HepG2 (cell line): ENCODE measurements at places on chromosomes 1 and 21. TPM values are rescaled to one million over a fixed set of nuclear protein-coding genes. Genes with fewer than 3 reads are reported as not detected.
A peak's percentile ranks its signal among the peaks of the same experiment; 100 is the strongest.

The LAX1 gene
- total RNA-seq, result not detected in 2 replicates

DNA sequence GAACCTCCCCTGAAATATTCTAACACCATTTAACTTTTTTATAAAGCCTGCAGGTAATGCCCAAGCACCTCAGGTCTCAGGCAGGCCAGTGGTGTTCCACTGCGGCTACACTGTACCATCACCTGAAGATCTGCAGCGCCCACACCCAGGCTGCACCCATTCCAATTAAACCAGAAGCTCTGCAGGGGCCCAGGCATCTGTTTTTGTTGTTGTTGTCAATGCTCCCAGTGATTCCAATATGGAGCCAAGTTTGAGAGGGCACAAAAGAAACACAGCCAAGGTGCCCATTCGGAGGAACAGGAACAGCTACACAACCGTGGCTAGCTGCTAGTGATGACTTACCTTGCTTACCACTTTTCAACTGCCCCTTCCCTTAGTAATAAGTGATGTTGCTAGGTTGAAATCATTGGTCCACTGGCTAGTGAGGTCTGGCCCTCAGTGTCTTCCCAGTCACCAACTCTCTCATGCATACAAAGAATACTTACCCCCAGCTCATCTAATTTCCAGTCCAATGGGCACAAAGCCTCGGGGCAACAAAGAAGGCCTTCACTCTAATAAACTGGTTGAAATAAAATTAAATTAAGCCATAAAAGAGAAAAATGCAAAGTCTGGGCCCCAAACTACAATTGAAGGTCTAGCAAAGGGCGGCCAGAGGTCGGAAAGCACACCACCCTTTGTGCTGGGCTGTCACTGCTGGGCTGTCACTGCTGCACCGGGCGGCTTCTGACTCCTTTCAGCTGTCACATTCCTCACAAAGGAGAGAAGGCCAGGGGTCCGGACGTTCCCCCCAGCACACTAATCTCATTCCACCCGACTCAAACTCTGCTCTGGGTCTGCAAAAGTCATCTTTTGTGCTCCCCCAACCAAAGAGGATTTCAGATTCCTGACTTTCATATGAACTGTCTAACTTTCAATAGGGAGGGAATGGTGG is 34.9 kb downstream of the SIPA1L2 start:
- H3K36me3 ChIP-seq, result no peaks in the 10 kb centered on the region
- no peak overlapping the region for H3K4me3 ChIP-seq
- no peaks in the 10 kb centered on the region for H3K4me1 ChIP-seq
- H3K27ac ChIP-seq, result no peak overlapping the region

DNA sequence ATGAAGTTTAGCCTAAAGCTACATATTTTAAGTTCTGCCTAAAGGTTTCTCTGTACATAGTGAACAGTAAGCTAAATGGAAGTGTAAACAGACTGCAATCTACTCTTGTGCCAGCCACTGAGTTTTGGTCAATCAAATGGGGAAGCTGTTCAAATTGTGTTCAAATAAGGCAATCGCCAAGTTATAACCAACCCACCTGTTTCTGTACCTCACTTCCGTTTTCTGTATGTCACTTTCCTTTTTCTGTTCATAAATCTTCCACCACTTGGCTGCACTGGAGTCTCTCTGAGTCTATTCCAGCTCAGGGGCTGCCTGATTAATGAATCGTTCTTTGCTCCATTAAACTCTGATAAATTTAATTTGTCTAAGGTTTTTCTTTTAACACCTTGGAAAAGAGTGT is 10.8 kb upstream of the THEM4 start:
- H3K36me3 ChIP-seq, result no peaks in the 10 kb centered on the region
- H3K27ac ChIP-seq, result no peak overlapping the region
- H3K4me1 ChIP-seq, result peaks cover 14% of the 10 kb centered on the region
- H3K4me3 ChIP-seq, result no peak overlapping the region
- no peaks in the 10 kb centered on the region for H3K27me3 ChIP-seq
- DNase-seq, result no peak

The MMP23B gene
- total RNA-seq, result 0.75 and 1.0 TPM in 2 replicates

The C8B gene
- total RNA-seq, result 3.3 and 8.4 TPM in 2 replicates

DNA sequence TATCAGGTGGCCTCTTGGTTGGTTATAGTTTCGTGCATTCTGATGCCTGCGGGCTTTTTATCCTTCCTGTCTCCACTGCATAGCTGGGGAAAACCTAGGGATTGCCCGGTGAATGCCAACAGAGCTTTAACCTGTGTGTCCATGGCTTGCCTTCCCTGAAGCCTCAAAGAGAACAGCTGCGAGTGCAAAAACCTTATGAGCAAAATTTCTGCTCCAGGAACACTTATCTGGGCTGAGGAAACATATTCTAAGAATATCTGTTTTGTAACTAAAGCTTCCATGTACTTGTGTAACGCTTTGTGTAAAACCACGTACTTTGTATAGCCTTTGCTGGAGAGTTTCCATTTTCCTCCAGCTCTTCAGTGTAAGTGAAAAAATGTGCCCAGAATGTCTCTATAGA is 7.2 kb downstream of the CNST start:
- peaks cover 45% of the 10 kb centered on the region for H3K4me1 ChIP-seq
- no peak overlapping the region for H3K27ac ChIP-seq
- no peak for DNase-seq
- H3K4me3 ChIP-seq, result no peak overlapping the region
- no peaks in the 10 kb centered on the region; the same call in 1 of the 2 replicates for H3K36me3 ChIP-seq

The GJA8 gene
- not detected in 2 replicates for total RNA-seq

The AVPR1B gene
- total RNA-seq, result not detected in 2 replicates

DNA sequence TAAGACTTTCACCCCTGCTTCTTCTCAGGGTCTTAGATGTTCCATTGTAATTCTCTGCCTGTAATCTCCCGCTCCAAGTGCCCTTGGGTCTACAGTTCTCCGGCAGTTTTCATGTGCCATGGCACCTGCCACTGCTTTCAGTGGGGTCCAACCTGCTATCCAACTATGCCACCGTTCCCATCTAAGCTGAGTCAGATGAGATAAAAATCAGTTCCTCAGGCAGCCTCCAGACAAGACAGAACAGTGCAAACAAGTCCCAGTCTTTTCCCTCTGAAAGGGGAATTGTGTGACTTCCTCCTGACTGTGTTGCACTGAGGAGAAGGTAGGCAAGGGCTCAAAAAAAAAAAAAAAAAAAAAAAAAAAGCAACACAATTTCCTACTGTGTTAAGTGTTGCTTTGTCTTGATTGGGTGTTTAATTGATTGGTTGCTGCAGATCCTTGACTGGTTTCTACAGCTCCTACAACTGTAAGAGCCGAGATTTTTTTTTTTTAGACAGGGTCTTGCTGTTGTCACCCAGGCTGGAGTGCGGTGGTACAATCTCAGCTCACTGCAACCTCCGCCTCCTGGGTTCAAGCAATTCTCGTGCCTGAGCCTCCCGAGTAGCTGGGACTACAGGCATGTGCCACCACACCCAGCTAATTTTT is 50.7 kb downstream of the EBNA1BP2 start:
- peak overlapping the region; percentile 62 for H3K4me3 ChIP-seq
- peaks cover 30% of the 10 kb centered on the region for H3K4me1 ChIP-seq
- no peaks in the 10 kb centered on the region for H3K27me3 ChIP-seq

The LRRC38 gene
- not detected in 2 replicates for total RNA-seq

The UBXN11 gene
- 3.2 and 9.3 TPM in 2 replicates for total RNA-seq

DNA sequence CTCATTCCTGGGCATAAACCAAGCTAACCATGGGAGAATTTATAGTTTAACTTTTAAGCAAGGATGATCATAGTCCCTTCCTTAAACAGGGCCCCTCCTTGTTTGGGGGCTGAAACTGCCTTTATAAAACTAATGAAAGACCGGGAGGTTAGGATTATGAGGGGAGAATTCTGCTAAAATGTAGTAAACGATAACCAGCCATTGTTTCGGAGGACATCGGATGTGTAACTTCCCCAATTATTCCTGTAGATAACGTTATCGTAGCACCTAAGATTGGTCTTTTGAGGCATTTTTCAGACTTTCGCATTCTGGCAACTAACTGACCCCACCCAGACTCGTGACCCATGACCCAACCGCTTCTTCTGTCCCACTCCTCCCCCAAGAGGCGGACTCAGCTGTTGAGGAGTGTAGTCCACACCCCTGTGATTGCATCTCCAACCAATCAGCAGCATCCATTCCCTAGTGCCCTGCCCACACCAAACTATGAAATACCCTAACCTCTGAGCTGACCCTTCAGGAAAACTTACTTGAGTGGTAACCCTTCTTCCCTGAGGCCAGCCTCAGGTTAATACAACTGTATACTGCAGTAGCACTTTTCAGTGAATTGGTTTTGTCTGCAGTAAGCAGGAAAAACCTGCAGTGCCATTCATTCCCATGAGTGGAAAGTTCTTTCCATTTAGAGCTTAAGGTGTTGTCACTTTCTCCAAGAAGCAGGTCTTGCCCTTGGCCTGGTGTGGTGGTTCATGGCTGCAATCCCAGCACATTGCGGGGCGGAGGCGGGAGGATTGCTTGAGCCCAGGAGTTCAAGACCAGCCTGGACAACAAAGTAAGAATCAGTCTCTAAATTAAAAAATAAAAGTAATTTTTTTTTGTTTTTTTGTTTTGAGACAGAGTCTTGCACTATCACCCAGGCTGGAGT is 823 bp upstream of the SYF2 start:
- peaks cover 21% of the 10 kb centered on the region for H3K4me1 ChIP-seq
- peak overlapping the region; percentile 82 for H3K27ac ChIP-seq
- peak; percentile 91 for DNase-seq
- peak overlapping the region; percentile 86 for H3K4me3 ChIP-seq

DNA sequence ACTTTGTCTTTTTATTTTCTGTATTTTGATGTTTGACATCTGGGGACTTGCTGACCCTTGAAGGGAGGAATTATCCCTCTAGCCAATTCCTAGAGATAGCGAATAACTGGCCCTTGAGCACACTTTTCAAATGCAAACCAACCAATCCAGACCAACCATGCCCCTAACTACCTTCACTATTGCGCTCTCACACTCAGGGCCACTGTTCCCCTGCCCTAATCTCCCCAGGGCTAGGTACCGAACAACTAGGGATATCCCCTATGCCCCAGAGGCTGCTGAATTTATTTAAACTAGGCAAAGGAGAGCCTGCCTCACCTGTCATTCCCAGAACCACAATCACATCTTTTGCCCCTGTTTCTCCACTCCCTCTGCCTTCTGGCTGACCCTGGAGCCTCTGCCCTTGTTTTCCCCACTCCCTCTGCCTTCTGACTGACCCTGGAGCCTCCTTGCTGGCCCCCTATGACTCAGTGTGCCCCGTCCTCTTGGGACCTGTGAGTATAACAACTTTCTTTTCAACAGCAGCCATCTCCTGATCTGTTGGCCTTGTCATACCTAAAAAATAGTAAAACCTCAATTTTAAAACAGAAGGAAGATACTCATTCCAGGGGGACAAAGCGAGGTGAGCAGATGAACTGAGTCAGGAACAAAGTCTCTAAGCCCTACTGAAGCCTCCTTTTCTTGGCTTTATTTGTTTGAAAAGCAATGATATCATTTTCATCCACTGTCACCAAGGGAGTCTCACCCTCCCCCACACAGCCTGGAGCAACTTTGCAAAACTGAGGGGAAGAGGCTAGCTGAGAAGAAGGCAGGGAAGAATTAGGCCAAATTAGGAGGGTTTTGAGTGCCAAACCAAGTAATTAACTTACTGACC is 115.5 kb downstream of the NMNAT2 start:
- no peaks in the 10 kb centered on the region for H3K36me3 ChIP-seq
- H3K27me3 ChIP-seq, result no peaks in the 10 kb centered on the region
- H3K27ac ChIP-seq, result no peak overlapping the region
- no peak for DNase-seq
- no peaks in the 10 kb centered on the region for H3K4me1 ChIP-seq

The S100A14 gene
- total RNA-seq, result 1.4 and 2.0 TPM in 2 replicates

GRCh38 chr21:45973475-45974072 is 8.0 kb upstream of the COL6A1 start:
- H3K36me3 ChIP-seq, result no peaks in the 10 kb centered on the region
- peaks cover 31% of the 10 kb centered on the region for H3K4me1 ChIP-seq
- DNase-seq, result peak; percentile 49
- no peak overlapping the region for H3K27ac ChIP-seq

The SPRR3 gene
- not detected in 2 replicates for total RNA-seq

GRCh38 chr21:46347203-46347550 is 23.2 kb downstream of the PCNT start:
- peaks cover 65% of the 10 kb centered on the region for H3K36me3 ChIP-seq
- DNase-seq, result no peak
- H3K4me1 ChIP-seq, result no peaks in the 10 kb centered on the region
- H3K27me3 ChIP-seq, result no peaks in the 10 kb centered on the region

DNA sequence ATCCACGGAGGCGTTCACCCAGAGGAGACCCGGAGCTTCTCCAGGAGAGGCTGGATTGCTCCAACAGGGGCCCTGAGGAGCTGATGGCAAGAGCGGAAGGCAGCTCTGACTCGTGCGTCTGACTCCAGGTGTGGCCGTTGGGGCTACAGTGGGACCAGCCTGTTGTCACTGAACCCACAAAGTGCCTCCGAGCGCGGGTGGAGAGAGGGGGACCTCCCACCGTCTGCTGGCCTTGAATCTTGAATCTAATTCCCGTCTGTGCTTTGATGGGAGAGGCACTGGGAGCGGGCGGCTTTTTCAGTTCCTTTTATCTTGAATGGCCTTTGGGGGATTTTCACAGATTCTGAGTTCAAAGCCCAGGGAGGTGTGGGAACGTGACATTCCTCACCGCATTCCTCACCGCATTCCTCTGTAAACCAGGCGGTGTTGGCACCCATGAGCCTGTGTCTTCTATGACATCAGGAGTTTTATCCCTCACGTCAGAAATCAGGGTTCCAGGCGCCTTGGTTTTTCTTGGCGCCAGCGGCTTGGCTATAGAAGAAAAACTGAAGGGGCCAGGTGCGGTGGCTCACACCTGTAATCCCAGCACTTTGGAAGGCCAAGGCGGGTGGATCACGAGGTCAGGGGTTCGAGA is 39.2 kb upstream of the COL18A1 start:
- H3K27me3 ChIP-seq, result no peaks in the 10 kb centered on the region
- peaks cover 76% of the 10 kb centered on the region for H3K4me1 ChIP-seq
- H3K27ac ChIP-seq, result peak overlapping the region; percentile 76
- no peaks in the 10 kb centered on the region for H3K36me3 ChIP-seq

DNA sequence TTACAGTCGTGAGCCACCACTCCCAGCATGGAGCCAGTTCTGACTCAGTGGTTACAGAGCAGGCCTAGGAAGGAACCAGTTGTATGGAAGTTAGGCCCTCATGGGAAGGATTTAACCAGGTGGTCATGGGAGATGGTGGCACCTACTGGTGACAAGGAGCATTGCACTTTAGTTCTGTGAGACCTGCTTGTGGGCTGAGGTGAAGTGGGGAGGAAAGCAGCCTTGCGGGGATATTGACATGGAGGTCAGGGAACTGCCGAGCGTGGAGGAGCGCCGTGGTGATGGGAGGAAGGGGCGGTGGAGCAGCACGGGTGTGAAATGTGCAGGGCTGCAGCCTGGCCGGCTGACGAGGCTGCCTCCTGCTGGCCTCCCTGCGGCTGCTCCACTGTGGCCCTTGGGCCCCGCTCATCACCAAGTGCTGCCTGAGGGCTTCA is 100.4 kb downstream of the GALNT2 start:
- no peaks in the 10 kb centered on the region for H3K36me3 ChIP-seq
- H3K4me1 ChIP-seq, result peaks cover 18% of the 10 kb centered on the region
- peak; percentile 49 for DNase-seq
- H3K27me3 ChIP-seq, result no peaks in the 10 kb centered on the region
- H3K27ac ChIP-seq, result no peak overlapping the region

The LDLRAD1 gene
- total RNA-seq, result 1.2 and 2.5 TPM in 2 replicates

The A3GALT2 gene
- not detected in 2 replicates for total RNA-seq

- H3K4me3 ChIP-seq, result no peak overlapping the region
- H3K27ac ChIP-seq, result no peak overlapping the region
- H3K27me3 ChIP-seq, result peaks cover 10% of the 10 kb centered on the region; the same call in 1 of the 3 replicates
- no peak for DNase-seq
- peaks cover 28% of the 10 kb centered on the region for H3K4me1 ChIP-seq
- H3K36me3 ChIP-seq, result no peaks in the 10 kb centered on the region
Measured at GRCh38 chr21:41560661-41561158, 52.8 kb upstream of the TMPRSS2 start.
